Neuronal stem cell (in vitro differentiated cells): ENCODE measurements at places on chromosomes 4 and X.

DNA sequence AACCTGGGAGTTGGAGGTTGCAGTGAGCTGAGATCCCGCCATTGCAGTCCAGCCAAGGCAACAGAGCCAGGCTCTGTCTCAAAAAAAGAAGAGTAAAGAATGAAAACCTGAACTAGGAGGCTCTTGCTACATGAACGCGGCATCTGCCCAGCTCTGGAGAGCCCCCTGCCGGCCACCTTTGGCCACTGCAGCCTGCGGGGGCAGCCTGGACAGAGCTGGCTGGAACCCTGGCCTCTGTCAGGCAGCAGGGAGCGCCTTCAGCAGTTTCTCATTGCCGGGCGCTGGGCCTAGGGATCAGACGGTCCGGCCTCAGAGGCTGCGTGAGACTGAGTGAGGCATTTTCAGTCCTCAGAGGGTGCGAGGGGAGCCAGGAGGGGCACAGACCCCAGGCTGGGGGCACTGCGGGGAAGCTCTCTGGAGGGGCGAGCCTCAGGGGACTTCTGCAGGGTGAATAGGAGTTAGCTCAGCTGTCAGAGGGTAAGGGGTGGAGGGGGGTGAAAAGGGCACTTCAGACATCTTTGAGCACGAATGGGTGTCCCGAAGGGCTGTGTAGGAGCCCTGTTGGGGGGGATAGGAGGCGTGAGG is 17.5 kb downstream of the DOK7 start:
- H3K27me3 ChIP-seq, result no peaks in the 10 kb centered on the region
- peaks cover 45% of the 10 kb centered on the region for H3K4me1 ChIP-seq
- DNase-seq, result peak; percentile 85
- no peaks in the 10 kb centered on the region for H3K36me3 ChIP-seq
- H3K4me3 ChIP-seq, result no peak overlapping the region

GRCh38 chrX:38561951-38562719 is 793 bp downstream of the TSPAN7 start:
- peaks cover 9% of the 10 kb centered on the region for H3K27me3 ChIP-seq
- H3K27ac ChIP-seq, result no peak overlapping the region
- peak; percentile 14 for DNase-seq
- H3K36me3 ChIP-seq, result no peaks in the 10 kb centered on the region
- H3K4me3 ChIP-seq, result peak overlapping the region; percentile 39
- H3K4me1 ChIP-seq, result peaks cover 2% of the 10 kb centered on the region

DNA sequence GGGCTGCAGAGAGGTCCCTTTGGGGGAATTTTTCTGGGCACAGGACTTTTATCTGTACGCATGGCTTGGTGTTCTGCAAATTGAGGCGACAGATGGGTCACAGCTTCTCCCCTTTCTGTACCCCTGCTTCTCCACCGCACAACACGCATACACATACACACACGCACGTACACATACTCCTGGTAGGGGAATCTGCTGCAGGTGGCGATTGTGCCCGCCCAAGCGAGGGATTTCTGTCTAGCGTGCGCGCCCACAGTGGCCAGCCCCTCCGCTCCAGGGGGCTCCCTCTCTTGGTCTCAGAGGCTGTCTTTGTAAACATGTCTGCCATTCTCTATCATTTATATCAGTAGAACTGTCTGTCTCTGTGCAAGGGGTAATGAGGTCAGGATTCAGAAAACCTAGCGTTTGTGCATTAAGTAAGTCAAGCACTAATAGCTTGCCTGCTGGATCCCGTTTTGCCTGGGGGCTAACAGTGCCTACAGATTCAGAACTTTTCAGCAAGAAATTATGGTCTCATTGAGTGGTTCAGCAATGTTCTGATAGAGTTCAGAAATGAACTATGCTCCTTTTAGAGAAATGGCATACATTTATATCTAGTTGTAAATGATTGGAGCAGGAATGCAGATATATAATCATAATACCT is 2.2 kb downstream of the GRID2 start:
- peak overlapping the region; percentile 57 for H3K27ac ChIP-seq
- H3K27me3 ChIP-seq, result peaks cover 8% of the 10 kb centered on the region
- peaks cover 6% of the 10 kb centered on the region for H3K4me1 ChIP-seq
- no peaks in the 10 kb centered on the region for H3K36me3 ChIP-seq
- DNase-seq, result no peak

GRCh38 chr4:183398298-183399125 is 45.9 kb upstream of the CDKN2AIP start:
- no peaks in the 10 kb centered on the region for H3K36me3 ChIP-seq
- H3K27ac ChIP-seq, result no peak overlapping the region
- DNase-seq, result peak; percentile 46

GRCh38 chr4:30283336-30283735 is 436.8 kb upstream of the PCDH7 start:
- no peak for DNase-seq
- no peaks in the 10 kb centered on the region for H3K4me1 ChIP-seq
- H3K4me3 ChIP-seq, result no peak overlapping the region
- H3K27ac ChIP-seq, result no peak overlapping the region

DNA sequence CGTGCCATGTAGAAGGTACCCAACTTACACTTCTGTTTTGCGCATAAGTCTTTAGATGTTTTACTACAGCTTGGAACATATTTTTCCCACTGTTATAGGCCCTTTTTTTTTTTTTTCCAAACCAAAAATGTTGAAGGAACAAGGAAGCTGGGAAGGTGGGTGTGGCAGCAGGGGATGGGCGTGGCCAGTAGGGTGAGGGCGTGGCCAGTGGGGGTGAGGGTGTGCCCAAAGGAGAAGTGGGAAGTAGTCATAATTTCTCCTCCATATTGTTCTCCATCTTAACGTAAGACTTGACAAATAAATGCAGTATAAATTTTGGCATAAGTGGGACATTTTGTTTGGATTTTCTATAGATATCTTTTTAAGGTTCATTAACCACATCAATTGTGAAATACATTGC is 30.4 kb downstream of the CLDN22 start:
- H3K4me1 ChIP-seq, result no peaks in the 10 kb centered on the region
- H3K27ac ChIP-seq, result no peak overlapping the region
- H3K36me3 ChIP-seq, result peaks cover 23% of the 10 kb centered on the region
- no peaks in the 10 kb centered on the region for H3K27me3 ChIP-seq
- no peak overlapping the region for H3K4me3 ChIP-seq
- no peak for DNase-seq

GRCh38 chr4:88841635-88842034 is 144.0 kb upstream of the NAP1L5 start:
- DNase-seq, result no peak
- H3K4me1 ChIP-seq, result peaks cover 7% of the 10 kb centered on the region
- H3K27me3 ChIP-seq, result no peaks in the 10 kb centered on the region
- H3K4me3 ChIP-seq, result no peak overlapping the region
- H3K27ac ChIP-seq, result no peak overlapping the region
- H3K36me3 ChIP-seq, result no peaks in the 10 kb centered on the region

- no peak overlapping the region for H3K27ac ChIP-seq
- no peaks in the 10 kb centered on the region for H3K27me3 ChIP-seq
- H3K4me1 ChIP-seq, result no peaks in the 10 kb centered on the region
Observed at GRCh38 chr4:66972087-66972486, 573.2 kb downstream of the CENPC start.

DNA sequence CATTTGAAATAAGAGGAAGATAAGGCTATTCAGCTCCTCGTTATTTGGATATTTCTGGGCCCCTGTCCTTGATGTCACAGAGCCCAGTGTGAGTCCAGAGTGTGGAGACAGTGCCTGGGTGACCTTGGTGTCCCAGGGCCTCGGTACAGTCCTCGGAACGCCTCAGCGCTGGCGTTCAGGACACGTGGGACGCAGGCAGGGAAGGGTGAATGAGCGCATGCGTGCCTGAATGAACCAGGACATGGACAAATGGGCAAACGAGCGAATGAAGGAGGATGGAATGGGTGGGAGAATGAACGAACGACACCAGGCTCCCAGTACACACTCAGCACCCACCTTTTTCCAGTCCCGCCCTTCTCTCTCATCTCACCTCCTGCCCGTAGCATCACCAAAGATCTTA is 44.2 kb downstream of the EVC start:
- H3K4me1 ChIP-seq, result peaks cover 12% of the 10 kb centered on the region
- DNase-seq, result no peak
- no peaks in the 10 kb centered on the region for H3K27me3 ChIP-seq
- H3K4me3 ChIP-seq, result no peak overlapping the region
- peaks cover 63% of the 10 kb centered on the region for H3K36me3 ChIP-seq
- no peak overlapping the region for H3K27ac ChIP-seq
